H1 (cell line): ENCODE measurements at places on chromosomes 3 and 15. TPM values are rescaled to one million over a fixed set of nuclear protein-coding genes. Genes with fewer than 3 reads are reported as not detected.

DNA sequence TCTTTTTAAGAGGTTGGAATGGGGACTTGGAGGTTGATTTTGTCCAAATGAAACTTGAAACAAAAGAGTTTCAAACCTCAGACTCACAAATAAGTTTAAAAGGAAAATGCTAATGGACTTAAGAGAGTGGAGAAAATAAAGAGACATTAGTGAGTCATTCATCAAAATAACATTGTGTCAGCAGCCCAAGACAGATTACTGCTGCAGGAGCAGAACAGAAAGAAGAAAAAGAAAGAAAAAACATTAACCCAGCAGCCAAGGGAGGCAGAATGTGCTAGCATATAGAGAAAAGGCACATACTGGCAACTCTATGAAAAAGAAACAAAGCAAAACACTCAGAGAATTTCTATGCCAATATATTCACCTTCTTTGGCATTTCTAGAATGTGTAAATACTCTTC, 42.6 kb downstream of the ADAMTS9 start:
- H3K36me3 ChIP-seq: no peaks in the 10 kb centered on the region
- no peak overlapping the region for H3K4me3 ChIP-seq
- H3K27me3 ChIP-seq: no peaks in the 10 kb centered on the region
- DNase-seq: no peak

Gene TMCO5A
- total RNA-seq: not detected in 2 replicates

- no peaks in the 10 kb centered on the region for H3K27me3 ChIP-seq
- no peak overlapping the region for H3K27ac ChIP-seq
- no peaks in the 10 kb centered on the region for H3K4me1 ChIP-seq
- no peak overlapping the region for H3K4me3 ChIP-seq
These were observed 33.3 kb downstream of the FMN1 start for GRCh38 chr15:33161209-33161608.

Gene MFSD1
- total RNA-seq: 9.3 and 11.0 TPM in 2 replicates

DNA sequence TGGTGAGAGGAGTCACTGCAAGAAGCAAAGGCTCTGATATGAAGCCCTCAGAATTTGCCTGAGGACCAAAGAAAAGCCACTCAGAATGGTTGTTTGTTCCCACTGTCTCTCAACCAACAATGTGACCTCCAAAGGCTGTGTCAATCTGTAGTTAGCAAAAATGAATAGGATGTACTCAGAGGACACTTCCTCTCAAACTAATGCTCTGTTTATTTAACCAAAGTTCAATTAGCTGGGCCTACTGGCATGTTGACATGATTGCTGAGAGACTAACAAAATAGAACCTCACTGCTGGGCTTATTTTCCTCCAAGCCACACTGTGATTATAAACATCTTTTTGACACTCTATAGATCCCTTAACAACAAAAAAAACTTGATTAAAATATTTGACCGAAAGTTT, 522.5 kb downstream of the OCA2 start:
- H3K4me3 ChIP-seq: no peak overlapping the region
- H3K27me3 ChIP-seq: no peaks in the 10 kb centered on the region; the same call in 1 of the 2 replicates
- DNase-seq: no peak
- no peaks in the 10 kb centered on the region for H3K36me3 ChIP-seq

DNA sequence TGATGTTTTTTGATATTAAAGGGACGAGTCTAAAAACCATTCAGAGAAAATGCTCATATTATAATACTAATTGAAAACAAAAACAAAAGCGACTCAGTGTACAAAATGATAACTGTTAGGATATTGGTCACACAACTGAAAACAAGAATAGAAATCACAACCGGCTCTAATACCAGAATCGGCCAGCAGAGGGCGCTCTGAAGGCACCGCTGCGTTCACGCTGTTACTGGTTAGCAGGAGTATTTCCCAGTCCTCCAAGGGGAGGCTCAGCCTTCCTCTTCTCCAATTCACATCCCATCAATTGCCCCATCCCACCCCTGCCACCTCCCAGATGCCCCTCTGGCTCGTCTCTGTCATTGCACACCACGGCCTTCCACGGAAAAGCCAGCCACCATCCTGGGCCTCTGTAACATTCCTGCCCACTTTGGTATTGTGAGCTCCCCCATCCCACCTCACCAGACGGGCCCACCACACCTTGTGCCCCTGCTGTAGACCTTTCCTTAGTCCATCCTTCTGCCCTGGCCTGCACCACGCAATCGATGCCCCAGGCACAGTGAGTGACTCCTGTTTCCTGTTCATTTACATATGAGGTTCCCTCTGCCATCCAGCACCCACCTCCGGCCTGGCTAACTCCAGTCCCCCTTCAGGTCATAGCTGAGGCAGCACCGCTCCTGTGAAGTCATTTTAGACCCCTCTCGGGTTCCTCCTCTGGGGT, 8.5 kb downstream of the FAM107A start:
- no peaks in the 10 kb centered on the region for H3K36me3 ChIP-seq
- DNase-seq: peak; percentile 95
- no peak overlapping the region for H3K27ac ChIP-seq
- H3K27me3 ChIP-seq: no peaks in the 10 kb centered on the region
- peaks cover 22% of the 10 kb centered on the region for H3K4me1 ChIP-seq

DNA sequence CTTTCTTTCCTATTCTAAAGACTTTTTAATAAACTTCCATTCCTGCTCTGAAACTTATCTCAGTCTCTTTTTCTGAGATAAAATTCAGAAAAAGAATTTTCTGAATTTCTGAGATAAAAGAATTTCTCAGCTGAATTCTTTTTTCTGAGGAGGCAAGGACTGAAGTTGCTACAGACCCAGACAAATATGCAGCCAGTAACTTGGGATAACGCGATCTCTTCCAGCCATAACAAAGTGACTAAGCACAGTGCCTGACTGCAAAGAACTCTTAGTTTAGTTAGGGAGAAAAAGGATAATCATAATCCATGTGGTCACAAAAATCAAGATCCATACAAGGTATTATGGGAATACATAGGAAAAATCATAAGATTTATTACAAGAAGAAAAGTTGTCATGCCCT, 222.0 kb upstream of the GAP43 start:
- H3K27me3 ChIP-seq: no peaks in the 10 kb centered on the region
- H3K4me3 ChIP-seq: no peak overlapping the region
- no peaks in the 10 kb centered on the region for H3K36me3 ChIP-seq
- peaks cover 9% of the 10 kb centered on the region for H3K4me1 ChIP-seq
- H3K27ac ChIP-seq: no peak overlapping the region
- DNase-seq: no peak

- peaks cover 3% of the 10 kb centered on the region for H3K4me1 ChIP-seq
- DNase-seq: no peak
- H3K4me3 ChIP-seq: no peak overlapping the region
- no peaks in the 10 kb centered on the region for H3K27me3 ChIP-seq
These were observed 48.7 kb downstream of the NMNAT3 start for GRCh38 chr3:139629033-139629432.

GRCh38 chr3:133803469-133803868, 2.1 kb upstream of the SRPRB start:
- H3K36me3 ChIP-seq: peaks cover 11% of the 10 kb centered on the region; the same call in 1 of the 2 replicates
- H3K27me3 ChIP-seq: no peaks in the 10 kb centered on the region
- peaks cover 2% of the 10 kb centered on the region for H3K4me1 ChIP-seq

Gene SGO1
- 34.6 and 36.4 TPM in 2 replicates for total RNA-seq

Gene CEMIP
- 0.60 and 1.8 TPM in 2 replicates for total RNA-seq

Gene NOX5
- total RNA-seq: not detected in 2 replicates

DNA sequence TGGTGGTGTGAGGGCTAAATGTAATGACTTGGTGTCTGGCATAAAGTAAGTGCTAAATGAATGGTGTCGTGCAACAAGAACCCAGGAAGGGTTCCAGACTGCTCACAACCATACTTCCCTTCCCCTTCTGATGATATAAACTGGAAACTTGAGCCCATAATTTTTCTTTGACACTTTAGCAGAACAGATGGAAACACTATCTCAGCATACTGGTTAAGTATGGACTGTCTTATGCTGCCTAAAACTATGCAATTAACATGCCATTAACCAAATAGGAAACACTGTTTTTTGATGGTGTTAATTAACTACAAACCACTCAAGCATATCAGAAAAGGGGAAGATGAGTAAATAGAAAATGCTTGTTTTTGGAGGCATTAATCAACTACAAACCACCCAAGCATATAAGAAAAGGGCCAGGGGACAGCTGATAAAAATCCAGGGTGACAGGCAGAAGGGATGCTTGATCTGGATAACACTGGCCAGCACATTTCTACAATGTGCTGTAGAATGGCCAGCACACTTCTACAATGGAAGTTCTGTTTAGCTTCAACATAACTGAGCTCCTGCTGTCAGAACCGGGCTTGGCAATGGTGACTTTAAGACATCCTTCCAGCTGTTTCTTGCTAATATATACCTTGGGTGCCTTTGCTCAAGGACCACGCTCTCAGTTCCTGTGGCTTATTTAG, 85.5 kb upstream of the FAM3D start:
- H3K27me3 ChIP-seq: no peaks in the 10 kb centered on the region
- DNase-seq: no peak
- no peak overlapping the region for H3K4me3 ChIP-seq
- H3K4me1 ChIP-seq: no peaks in the 10 kb centered on the region
- H3K27ac ChIP-seq: no peak overlapping the region

GRCh38 chr3:121330118-121330517, 215.7 kb downstream of the POLQ start:
- H3K4me3 ChIP-seq: no peak overlapping the region
- H3K4me1 ChIP-seq: no peaks in the 10 kb centered on the region
- no peak overlapping the region for H3K27ac ChIP-seq
- H3K27me3 ChIP-seq: no peaks in the 10 kb centered on the region; the same call in 1 of the 2 replicates
- DNase-seq: no peak

Gene HDC
- 0.22 TPM in 1 of 2 replicates, not detected in the other for total RNA-seq

- H3K4me1 ChIP-seq: peaks cover 8% of the 10 kb centered on the region
- no peaks in the 10 kb centered on the region for H3K27me3 ChIP-seq
- no peak for DNase-seq
- no peak overlapping the region for H3K4me3 ChIP-seq
- H3K36me3 ChIP-seq: no peaks in the 10 kb centered on the region
These were observed 15.7 kb upstream of the ETV5 start for GRCh38 chr3:186124592-186124991.

Gene FANCD2OS
- total RNA-seq: not detected in 2 replicates

Gene CFAP161
- not detected in 2 replicates for total RNA-seq

DNA sequence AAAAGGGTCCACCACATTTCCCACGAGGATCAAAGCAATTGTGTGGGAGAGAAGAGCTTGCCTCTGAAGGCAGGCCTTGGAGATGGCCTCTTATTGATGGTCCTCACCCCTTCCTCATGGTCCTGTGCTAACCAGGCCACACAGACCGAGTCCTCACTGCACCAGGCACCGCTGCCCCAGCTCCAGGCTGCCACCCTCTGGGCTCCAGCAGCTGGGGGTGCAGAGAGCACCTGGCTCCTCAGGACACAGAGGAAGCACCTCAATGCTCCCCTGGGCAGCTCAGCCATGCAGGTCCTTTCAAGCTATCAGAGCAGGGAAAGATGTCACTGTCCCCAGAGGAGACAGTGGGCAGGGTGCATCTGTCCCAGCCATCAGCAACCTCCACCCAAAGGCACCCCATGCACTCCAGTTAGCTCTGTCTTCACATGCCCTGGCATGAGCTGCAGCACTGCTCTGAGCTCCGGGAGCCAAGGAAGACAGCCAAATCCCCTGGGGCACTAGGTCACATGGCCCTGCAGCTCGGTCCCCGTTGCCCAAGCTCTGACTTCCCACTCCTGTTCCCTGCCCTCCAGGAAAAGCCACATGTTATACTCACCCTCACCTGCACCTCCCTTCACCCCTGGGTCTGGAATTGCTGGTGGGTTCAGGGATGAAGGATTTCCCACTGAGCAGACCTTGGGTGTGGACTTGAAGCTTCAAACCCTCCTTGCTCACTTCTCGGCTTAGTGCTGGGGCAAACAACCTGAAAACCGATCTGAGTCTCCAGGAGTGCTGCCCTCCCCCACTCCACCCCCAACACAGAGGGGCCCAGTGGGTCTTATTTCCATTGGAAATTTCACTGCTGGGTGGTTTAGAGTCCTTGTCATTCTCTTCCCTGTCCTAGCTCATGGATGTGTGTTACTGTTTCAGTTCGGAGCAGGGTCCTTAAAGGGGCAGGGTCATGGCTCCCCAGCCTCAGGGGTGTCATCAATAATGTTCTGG, 32.6 kb downstream of the ALS2CL start:
- no peaks in the 10 kb centered on the region for H3K36me3 ChIP-seq
- DNase-seq: peak; percentile 47

Gene PPM1L
- total RNA-seq: 17.3 and 18.1 TPM in 2 replicates

DNA sequence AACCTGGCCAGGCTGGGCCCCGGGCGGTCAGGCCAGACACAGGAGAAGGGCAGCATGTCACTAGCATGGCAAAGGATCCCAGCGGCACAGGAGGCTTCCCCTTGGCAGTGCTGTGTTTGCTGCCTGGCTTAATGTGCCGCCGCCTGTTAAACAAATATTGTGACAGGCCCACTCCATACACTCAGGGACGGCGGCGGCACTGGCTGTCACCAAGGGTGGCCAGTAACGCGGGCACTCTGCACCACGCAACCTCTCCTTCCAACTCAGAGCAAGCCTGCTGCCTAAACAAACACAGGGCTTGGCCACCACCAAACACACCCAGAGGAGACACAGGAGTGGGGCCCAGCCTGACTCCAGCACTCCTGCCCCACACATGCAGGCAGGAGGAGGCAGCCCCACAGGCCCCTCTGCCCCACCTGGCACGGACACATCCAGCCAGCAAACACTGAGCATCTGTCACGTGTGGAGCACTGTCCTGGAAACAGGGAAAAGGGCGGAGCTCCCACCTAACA, 48.0 kb downstream of the TPRA1 start:
- no peak overlapping the region for H3K27ac ChIP-seq
- no peaks in the 10 kb centered on the region; the same call in 1 of the 2 replicates for H3K27me3 ChIP-seq
- no peaks in the 10 kb centered on the region for H3K4me1 ChIP-seq
- no peak for DNase-seq

DNA sequence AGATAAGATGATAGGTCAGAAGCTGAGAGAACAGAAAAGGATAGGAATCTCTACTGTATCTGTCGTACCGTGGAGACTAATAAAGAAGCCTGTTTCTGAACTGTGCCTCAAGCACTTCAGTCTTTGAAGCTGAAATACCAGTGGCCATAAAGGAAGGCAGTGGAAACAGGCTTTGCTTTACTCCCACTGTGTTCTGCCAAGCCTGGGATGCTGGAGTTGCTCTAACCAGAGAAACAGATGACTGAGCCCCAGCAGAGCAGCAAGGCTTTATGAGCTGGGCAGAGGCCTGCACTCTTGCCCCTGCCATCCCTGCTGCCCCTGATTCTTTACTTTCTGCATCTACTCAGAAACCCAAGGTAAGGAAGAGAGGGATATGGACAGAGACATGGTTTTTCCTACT, 89.4 kb downstream of the PDE8A start:
- no peaks in the 10 kb centered on the region for H3K4me1 ChIP-seq
- no peak overlapping the region for H3K27ac ChIP-seq
- DNase-seq: no peak

- peaks cover 5% of the 10 kb centered on the region for H3K4me1 ChIP-seq
- H3K36me3 ChIP-seq: peaks cover 6% of the 10 kb centered on the region
- no peak for DNase-seq
- H3K27me3 ChIP-seq: no peaks in the 10 kb centered on the region
- no peak overlapping the region for H3K27ac ChIP-seq
- H3K4me3 ChIP-seq: no peak overlapping the region; the same call in 1 of the 2 replicates
These were observed 1.7 kb downstream of the LPCAT4 start for GRCh38 chr15:34365091-34365825.

DNA sequence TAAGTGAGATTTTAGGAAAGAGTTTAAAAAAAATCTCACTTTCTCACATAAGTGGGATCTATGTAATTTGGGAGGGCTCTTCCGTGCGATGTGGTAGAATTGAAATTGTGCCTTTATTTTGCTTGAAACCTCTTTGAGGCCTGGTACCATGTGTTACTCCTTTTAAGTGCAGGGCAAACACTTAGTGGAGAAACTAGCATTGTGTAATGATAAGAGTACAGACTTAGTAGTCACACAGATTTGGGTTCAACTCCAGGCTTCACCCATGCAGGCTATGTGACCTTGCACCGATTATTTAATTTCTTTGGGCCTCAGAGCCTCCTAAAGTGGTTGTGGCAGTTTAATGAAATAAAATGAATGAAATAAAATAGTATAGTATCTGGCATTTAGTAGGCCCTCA, 2.4 kb downstream of the PSMA4 start:
- H3K27ac ChIP-seq: no peak overlapping the region
- no peak overlapping the region for H3K4me3 ChIP-seq
- no peaks in the 10 kb centered on the region; the same call in 1 of the 2 replicates for H3K4me1 ChIP-seq
- H3K27me3 ChIP-seq: no peaks in the 10 kb centered on the region
- peaks cover 55% of the 10 kb centered on the region for H3K36me3 ChIP-seq
